NCI-H69 (cell line): ENCODE measurements at places on chromosomes 4 and X.

DNA sequence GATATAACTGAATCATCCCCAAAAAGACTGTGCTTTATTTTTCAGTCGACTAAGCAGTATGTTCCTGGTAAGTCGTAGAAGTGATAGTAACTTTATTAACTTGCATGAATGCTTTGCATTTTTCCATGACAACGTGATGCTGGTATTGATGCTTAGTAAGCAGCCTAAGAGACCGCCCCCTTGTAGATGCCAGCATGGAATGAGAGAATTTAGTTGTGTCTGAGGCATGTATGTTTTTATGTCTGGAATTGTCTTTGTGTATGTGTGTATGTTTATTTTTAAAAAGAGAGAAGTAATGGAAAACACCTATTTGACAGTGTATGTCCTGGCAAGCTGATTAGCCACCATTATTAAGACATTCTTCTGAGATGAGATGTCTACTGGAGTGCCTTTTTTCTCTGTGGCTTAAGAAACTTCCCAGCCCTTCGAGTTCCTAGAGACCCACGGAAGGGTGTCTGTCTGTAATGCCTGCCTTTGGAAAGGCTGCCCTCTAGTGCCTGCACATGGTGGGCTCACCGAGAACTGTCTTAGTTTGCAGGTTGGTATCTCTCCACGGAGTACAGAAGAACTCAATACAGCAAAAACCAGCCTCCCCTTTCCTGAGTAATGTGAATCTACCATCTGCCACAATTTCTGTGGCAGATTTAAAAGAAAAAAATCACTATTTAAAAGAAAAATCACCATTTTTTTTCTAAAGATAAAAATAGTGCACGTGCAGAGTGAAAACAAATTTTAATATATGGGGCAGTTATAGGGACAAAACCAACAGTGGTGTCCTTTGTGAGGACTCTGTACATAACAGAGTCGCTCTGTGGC is 85.9 kb downstream of the AASDH start:
- peak; percentile 78 for DNase-seq

- DNase-seq: peak; percentile 5
These were observed 19.3 kb downstream of the IQCM start for GRCh38 chr4:149796381-149796780.

DNA sequence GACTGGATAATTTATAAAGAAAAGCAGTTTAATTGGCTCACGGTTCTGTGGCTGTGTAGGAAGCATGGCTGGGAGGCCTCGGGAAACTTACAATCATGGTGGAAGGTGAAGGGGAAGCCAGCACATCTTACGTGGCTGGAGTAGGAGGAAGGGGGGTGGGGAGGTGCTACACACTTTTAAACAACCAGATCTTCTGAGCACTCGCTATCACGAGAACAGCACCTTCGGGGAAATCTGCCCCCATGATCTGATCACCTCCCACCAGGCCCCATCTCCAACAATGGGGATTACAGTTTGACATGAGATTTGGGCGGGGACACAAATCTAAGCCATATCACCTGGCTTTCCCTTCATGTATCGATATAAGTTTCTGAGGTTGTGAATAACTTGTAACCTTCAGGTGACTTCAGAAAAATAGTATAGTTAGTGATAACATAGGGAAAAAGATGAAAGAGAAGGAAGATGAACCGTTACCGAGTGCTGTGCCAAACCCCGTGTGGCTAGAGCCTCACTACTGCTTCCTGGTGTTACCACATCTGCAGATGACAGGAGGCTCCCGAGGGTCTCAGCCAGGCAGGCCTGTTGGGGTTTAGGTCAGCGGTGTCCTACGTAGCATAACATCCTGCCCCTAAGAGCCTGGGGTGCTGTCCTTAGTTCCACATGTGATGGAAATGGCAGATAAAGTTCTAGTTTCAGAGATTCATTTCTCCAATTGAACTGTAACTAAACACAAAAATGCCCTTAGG is 103.5 kb downstream of the TNIP2 start:
- DNase-seq: no peak

DNA sequence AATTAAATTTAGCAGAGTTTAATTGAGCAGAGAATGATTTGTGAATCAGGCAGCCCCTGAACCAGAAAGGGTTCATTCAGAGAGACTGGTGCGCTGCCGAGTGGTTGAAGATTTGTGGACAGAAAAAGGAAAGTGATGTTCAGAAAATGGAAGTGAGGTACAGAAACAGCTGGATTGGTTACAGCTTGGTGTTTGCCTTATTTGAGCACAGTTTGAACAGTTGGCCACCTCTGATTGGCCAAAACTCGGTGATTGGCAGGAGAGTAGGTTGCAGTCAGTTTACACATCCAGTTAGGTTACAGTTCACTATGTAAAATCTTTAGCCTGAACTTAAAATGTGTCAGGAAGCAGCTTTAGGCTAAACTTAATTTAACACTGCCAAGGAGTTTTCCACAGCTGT is 14.9 kb downstream of the MID1IP1 start:
- no peak for DNase-seq

DNA sequence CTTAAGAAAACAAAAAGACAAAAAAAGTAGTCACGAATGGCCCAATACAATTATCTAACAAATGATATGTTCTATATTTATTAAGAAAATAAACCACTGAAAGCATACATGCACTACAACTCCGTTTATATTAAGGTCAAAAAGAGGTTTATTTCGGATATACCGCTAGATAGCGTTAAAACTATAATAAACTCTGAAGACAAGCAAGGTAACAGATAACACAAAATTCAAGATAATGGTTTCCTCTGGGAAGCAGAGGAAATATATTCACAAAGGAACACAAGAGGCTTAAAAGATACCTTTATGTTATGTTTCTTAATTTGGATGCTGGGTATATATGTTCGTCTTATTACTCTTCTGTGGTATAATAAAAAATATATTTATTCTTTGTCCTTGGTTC is 4.7 kb upstream of the FAM200B start:
- no peak for DNase-seq

DNA sequence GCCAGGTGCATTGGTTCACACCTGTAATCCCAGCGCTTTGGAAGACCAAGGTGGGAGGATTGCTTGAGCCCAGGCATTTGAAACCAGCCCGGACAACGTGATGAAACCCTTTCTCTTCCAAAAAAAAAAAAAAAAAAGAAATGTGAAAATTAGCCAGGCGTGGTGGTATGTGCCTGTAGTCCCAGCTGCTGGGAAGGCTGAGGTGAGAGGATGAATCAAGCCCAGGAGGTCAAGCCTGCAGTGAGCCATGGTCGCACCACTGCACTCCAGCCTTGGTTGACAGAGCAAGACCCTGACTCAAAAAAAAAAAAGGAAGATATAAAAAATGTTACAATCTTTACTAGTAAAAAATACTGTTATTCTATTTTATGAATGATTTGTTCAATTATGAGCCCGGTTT is 5.9 kb downstream of the FAM199X start:
- DNase-seq: no peak

DNA sequence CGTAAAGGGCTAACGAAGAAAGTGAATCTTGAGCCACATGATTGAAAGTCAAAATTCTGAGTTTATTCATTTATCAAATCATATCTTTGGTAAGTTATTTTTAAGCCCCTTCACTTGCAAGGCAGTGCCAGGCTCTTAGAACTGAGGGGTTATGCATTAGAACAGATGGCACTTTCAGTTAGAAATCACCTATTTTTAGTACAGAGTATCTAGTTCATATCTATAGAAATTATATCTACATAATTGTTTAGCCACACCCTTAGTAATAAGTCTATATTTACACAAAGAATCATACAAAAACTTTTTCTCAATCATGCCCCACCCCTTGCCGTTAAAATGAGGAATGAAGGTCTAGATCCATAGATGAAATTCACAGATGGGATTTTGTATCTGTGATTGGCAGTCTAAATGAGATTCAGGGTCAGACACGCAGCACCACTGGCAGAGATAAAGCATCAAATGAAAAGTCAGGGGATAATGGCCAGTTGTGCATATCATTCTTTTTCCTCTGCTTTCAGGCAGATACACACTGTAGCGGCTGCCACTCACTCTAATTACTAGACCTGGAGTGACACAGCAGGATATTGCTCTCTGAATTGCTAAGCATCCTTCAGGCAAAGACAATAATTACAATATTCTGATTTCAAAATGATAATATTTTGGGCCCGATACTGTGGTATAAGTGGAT is 440.5 kb downstream of the MAPK10 start:
- peak; percentile 81 for DNase-seq

DNA sequence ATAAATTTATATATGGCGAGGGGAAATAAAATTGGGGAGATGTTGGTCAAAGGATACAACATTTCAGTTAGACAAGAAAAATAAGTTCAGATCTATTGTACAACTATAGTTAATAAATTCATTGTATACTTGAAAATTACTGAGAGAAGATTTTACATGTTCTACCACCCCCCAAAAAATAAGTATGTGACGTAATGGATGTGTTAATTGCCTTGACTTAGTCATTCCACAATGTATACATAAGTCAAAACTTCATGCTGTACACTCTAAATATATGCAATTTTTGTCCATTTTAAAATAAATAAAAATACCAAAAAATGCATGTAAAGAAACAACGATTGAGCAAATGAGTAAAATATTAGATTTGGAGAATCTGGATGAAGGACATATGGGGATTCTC is 1.8 kb downstream of the USP11 start:
- no peak for DNase-seq

- DNase-seq: no peak
These were observed 25.4 kb upstream of the ACSL1 start for GRCh38 chr4:184851200-184851541.

DNA sequence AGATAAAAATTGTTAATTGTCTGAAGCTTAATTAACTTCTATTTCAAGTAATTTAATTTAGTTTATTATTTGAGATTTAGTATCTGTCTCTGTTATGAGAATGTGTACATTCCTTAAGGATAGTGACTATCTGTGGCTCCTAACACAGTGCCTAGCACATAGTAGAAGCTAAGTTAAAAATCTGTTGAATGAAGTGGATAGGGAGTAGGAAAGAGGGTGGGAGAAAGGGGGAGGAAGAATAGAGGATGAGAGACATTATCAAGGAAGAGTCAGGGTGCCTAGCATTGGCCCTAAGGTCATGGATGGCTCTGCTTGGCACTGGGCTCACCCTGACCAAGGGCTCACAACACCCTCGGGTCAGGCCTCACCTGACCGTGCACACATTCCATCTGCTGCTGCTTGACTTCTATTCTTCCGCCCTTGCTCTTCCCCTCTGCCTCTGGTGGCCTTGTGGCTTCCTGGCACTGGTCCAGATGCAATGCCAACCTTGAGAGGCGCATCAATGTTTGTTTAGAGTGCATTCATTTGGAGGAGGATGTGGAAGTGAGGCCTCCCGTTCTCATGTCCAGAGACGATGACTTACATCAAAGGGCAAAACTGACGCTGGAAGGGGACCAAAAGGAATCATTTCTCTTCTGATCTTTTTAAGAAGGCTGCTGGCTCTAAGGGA is 42.3 kb downstream of the TRIM2 start:
- peak; percentile 60 for DNase-seq

DNA sequence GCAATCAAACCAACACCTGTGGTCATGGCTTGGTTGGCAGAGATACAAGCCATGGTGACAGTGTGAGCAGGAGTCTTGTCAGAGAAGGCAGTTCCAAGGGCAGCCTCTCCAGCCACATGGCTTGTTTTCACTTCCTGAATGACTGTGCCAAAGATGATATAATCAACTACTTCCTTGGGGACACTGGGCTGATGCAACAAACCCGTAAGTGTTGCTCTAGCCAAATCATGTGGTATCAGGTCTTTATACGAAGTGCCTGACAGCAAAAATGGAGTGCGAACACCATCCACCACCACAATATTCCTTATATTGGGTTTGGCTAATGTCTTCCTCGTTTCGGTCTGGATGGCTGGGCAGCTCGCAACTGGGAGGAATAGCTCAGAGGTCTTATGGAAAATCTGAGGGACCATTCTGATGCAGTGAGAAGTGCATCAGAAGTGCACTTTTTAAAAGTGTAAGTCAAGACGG is 922.0 kb downstream of the NLGN4X start:
- no peak for DNase-seq

DNA sequence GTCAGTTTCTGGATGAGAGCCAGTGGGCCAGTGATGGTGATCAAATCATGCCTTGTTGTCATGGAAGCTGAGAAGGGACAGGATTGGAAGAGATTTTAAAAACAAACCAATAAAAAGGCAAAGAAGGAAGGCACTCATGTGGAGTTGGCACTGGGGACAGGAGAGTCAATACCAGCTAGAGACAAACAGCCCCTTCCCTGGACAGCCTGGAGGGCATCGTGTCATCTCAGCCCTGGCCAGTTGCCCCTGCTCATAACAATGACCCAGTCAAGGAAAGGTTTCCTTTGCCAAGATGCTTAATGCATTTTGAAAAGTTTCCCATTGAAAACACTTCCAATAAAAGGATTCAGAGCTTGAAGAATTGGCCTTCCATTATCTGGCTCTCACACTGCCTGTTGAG is 55.5 kb downstream of the SCML1 start:
- DNase-seq: no peak

- DNase-seq: no peak
These were observed 664.5 kb downstream of the RAPGEF2 start for GRCh38 chr4:159767406-159767805.

- DNase-seq: no peak
These were observed 17.4 kb upstream of the MAP3K15 start for GRCh38 chrX:19532709-19533108.

DNA sequence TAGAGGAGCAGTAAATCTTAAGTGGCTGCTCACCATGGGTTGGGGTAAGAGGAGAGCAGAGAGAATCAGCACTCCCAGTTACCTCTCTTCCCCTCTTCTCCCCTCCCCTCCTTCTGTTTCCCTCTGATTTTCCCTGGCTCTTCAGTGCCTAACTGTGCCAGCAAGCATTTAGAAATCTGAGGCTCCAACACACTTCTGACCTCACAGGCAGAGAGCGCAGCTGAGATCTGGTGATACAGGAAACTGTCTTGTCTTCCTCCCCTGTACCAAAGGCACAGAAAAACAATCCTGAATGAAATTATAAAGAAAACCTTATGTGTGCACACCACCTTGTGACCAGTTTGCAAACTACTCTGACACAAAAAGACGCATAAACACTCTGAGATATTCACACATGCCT is 82.4 kb upstream of the SMIM10 start:
- DNase-seq: peak; percentile 83

DNA sequence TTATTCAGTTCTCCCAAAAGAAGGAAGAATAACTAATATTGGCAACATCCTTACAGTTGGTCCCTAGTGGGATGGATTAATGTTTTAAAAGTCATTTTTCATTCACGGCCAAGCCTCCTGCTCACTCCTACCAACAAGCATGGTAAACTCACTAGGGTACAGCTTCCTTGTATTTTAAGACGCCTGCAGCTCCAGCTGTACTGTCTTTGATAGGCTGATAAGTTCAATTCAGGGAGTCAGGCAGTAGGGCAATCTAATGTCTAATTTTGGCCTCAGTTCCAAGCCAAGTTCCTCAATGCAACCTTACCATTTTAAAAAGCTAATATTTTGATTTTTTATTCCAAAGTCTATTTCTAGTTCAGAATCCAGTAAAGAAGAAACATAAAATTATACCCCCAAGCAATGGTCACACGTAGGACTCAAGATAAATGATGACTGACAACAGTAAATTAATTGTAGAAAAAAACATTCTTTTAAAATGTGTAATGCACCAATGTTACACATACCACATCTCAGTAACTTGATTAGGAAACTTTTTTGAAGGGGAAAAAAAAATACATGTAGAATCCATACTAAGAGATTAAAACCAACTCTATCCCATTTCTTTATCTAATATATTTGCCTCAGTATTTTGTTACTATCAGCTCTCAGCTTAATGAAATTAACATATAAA is 9.3 kb downstream of the LCORL start:
- DNase-seq: no peak

- DNase-seq: no peak
These were observed 44.6 kb upstream of the MBNL3 start for GRCh38 chrX:132533409-132533808.
